ENCODE measurements at places on chromosomes 7 and 10.

- DNase-seq: no peak
Observed at GRCh38 chr10:80411267-80411668, 2.9 kb downstream of the PRXL2A start.

- DNase-seq: no peak
Observed at GRCh38 chr10:72285972-72286521, 12.3 kb downstream of the DDIT4 start.

- DNase-seq: no peak
Observed at GRCh38 chr10:9608602-9609001, 1409.1 kb upstream of the CELF2 start.

DNA sequence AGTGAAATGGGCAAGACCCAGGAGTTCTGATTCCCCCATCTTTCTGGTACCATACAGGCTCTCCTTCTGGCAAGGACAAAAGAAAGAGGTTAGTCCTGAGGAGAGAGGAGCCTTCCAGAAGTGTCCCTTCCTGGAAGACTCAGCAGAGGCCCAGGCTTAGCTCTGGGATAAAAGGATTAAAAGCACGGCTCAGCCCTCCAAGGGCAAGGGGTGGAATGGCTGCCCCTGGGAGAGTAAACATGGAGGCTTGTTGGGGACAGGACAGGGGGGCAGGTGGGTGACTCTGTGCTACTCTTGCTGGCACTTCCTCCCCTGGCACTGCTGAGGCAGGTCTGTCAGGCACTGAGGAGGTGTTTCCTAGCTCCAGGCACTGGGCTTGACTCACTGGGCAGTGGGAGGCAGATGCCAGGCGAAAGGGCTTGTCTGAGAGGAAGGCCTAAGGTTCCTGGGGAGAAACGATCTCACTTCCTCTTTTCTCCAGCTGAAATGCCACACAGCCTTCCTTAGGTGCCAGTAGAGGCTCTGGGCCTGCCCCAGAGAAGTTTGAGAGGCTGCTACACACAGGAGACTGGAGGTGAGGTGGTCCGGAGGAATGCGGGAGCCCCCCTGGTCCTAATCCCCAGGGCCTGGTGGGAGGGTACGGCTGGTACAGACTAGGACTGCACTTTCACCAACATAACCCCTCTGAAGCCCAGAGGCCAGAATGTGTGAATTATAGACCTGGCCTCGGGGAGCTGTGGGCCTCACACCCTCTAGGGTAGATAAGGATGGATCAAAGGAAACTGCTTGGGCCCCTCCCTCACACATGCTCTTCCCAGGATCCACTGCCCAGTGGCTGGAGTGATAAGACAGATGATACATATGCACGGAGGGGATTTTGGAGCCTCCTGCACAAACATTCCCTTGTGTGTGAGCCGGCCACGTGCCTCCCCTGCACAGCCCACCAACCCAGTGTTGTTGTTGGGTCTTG, 63.2 kb upstream of the PODXL start:
- DNase-seq: no peak

DNA sequence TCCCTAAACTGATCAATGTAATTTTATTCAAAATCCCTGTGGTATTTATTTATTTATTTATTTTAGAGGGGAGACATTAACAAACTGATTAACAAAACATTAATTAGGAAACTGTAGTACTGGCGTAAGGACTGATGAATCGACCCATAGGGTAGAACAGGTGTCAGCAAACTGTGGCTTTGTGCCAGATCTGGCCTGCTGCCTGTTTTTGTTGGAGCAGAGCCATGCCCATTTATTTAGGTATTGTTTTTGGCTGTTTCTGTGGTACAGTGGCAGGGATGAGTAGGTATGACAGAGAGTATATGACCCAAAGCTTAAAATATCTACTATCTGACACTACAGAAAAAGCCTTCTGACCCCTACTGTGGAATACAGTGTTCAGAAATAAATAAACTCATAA, 332.5 kb upstream of the ETV1 start:
- no peak for DNase-seq

- DNase-seq: no peak
Observed at GRCh38 chr10:132326925-132327324, 5.1 kb upstream of the LRRC27 start.

DNA sequence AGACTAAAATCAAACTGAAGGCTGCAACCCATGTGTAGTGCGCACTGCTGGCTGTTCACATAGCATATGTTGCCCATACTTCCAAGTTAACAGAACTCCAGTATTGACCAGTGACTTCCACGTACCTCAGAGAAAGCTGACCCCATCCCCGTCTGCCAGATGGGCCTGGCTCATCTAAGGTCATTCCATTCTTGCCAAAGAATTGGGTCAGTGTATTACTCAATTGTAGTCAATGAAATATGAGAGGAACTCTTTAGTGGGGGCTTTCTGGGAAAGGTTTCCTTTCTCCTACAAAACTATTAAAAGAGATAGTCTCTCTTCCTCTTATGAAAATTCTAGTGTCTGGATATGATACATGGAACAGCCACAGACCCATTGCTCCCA, 238.6 kb downstream of the COBL start:
- DNase-seq: no peak

DNA sequence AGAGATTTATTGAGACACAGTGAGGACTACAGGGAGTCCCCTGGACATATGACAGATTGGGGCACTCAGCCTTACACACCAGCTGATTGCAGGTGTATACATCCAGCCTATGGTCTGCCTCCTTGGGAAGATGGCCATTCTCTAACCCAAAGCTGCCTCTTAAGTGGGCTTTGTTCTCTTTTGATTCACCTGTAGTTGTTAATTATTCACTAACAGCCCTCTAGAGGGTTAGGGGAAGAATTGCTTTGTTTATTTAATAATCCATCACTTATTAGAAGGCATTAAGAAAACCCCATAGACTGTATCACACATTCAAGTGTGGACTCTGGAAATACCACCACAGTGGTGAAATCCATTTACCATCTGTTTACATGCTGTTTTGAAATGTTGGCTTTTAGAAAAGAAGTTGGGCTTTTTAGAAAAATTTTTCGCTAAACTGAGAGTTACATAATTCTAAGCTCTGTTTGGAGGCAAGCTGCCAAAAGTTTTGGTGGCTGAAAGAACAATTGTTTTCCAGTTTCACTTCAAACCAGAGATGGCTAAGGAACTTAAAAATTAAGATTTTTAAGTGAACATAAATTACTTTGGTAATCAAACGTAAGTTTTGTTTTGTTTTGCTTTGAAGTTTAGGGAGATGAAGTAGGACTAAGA, 379.1 kb downstream of the ADRA2A start:
- DNase-seq: no peak

GRCh38 chr7:103811997-103812396, 177.5 kb downstream of the RELN start:
- no peak for DNase-seq

GRCh38 chr10:96706331-96706853, 13.9 kb downstream of the PIK3AP1 start:
- DNase-seq: no peak

DNA sequence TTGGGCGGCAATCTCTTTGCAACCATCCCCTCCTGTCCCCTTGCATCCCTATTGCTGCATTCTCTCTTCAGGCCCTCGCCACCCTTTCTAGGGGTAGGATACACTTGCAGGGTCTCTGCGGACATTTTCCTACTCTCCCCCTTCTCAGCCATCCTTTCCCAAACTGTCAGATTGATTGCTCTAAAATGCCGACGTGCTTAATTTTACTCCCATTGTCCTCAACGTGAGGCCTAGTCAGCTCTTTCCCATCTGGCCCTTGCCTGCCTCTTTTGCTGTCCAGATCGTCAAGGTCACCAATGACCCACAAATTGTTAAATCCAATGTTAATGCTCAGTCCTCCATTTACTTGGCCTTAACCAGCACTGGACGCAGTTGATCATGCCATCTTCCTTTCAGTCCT, 12.7 kb upstream of the LRMDA start:
- DNase-seq: no peak

GRCh38 chr7:83796760-83797159, 147.8 kb upstream of the SEMA3E start:
- DNase-seq: no peak

DNA sequence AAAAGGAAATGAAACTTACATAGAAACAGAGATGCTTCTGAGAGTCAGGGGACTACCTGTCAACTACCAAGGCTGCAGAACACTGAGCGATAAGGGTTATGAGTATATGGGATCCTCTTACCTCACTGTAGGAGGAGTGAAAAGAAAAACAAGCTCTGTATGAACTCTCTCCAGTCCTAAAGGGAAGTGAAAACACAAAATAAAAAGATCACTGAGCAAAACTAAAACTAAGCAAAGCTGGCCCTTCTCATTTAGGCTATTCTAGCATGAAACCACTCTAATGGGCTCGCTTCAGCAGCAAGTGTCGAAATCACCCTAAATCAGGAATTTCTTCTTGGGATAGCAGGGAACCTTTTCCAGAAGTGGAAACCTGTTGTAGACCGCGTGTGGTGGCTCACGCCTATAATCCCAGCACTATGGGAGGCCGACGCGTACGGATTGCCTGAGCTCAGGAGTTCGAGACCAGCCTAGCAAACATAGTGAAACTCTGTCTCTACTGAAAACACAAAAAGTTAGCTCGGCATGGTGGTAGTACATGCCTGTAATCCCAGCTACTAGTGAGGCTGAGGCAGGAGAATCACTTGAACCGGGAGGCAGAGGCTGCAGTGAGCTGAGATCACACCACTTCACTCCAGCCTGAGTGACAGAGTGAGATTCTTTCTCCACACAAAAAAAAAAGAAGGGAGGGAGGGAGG, 27.0 kb downstream of the DCLRE1C start:
- DNase-seq: no peak

GRCh38 chr7:124700655-124701054, 64.9 kb downstream of the GPR37 start:
- DNase-seq: no peak

- no peak for DNase-seq
Observed at GRCh38 chr10:4174197-4174596, 389.2 kb upstream of the KLF6 start.

DNA sequence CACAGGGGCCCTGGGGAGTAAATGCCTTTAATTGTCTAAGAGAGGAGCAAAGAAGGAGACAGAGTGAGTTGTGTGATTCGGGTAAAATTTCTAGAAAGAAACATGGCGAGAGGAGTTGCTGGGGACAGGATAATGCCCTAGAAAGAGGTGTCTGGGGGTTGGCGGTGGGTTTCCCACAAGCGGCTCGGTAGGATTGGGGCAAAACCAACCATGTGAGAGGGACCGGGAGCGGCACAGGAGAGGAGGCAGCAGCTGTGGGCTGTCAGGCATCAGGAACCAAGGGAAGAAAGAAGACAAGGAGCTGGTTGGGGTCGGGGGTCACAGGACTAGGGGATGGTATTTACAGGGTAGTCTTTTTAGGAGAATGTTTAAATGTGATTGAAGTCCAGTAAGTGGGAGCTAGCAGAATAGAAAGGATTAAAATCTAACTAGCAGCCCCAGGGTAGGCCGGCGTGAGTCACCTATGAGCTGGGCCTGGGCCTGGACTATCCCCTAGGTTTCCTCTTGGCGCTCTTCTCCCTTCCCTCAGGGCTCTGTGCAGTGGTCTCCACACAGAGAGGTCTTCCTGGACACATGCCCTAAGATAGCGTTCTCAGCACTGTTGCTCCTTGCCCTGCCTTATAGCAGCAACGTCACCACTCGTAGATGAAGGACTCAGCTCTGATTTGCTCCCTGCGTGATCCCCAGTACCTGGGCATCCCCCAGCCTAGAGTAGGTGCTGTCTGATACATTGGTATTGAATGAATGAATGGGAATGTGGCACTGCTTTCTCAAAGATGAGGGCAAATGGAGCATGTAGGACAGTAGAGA, 32.6 kb downstream of the IKZF1 start:
- no peak for DNase-seq

GRCh38 chr10:23202779-23203178, 10.7 kb downstream of the PTF1A start:
- no peak for DNase-seq

DNA sequence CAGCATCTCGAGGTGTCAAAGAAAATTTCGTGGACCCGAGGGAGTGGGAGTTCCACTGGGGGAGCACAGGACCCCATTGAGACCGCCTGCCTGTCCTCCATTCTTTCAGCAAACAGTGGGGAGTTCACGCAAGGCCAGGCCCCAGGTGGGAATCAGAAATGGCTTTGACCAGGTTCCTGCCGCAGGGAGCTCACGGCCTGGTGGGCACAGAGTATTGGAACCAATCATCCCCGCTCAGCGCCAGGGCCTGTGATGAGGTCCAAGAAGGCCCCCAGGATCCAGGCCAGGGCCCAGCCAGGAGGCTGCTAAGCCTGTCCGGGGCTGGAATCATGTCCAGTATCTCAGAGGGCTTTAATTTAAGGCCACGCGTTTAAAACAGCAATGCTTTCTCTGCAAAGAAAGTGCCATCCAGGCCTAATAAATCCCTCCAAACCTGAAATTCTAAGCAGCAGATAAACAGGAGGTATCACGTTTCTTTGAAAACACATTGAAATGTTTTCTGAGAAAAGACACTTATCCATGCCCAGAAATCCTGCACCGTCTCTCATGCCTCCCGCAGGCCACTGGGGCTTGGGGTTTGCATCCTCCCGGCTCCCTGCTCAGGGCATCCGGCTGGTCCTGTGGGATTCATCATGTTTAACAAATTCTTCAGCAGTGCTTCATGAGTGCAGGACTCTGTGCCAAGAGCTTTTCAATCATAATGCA, 125.7 kb downstream of the OAT start:
- DNase-seq: no peak

GRCh38 chr10:27659786-27660185, 85.8 kb downstream of the MKX start:
- no peak for DNase-seq

DNA sequence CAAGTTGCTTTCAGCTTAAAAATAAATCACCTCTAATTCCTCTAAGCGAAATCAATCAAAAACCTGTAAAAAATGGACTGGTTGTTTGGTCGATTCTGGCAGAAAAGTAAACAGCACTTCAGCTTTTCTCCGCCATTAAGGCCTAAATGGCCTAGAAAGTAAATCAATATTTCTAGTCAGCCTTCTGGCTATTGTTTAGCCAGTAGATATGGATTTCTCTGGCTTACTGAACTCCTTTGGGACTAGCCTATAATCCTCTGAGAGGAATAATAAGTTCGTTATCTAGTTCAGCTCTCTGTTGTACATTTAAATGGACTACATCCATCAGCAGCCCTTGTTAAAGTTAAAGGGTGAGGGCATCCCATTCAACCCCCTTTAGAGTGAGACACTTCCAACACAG, 400.1 kb upstream of the ETV1 start:
- no peak for DNase-seq

DNA sequence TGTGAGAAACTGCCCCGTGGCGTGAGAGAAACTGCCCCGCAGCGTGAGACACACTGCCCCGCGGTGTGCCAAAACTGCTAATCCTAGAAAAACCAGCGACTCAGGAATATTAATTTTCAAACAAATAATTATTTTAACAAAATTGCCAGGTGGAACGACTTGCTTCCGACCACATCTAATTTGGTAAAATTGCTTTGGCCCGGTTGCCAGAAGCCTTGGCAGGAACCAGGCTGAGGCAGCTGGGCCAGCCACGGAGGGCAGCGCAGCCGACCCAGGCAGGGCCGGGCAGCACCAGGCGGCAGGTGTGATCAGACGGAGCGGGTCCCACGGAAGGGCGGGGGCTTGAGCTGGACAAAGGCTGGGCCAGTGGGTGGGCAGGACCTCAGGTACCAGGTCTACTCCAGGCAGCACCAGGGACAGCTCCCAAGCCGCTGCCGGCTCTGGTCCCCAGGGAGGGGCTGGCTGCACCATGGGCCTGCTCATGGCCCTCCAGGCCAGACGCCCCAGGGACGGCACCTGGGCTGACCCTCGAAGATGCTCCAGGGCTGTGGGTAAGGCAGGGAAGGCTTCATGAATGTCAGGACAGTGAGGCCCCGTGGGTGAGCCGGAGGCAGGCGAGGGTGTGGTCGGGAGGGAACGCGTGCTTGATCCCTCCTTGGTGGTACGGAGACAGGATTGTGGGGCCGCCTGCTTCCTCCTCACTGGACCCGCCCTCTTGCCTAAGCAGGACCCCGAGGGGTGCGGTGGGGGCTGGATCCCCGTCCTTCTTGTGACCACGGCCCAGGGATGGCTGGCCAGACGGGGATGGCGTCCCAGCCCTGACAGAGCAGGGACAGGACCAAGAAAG, 7.7 kb upstream of the ADGRA1 start:
- no peak for DNase-seq
